ENCODE measurements at places on chromosomes 7 and 10. TPM values are rescaled to one million over a fixed set of nuclear protein-coding genes. Genes with fewer than 3 reads are reported as not detected.

DNA sequence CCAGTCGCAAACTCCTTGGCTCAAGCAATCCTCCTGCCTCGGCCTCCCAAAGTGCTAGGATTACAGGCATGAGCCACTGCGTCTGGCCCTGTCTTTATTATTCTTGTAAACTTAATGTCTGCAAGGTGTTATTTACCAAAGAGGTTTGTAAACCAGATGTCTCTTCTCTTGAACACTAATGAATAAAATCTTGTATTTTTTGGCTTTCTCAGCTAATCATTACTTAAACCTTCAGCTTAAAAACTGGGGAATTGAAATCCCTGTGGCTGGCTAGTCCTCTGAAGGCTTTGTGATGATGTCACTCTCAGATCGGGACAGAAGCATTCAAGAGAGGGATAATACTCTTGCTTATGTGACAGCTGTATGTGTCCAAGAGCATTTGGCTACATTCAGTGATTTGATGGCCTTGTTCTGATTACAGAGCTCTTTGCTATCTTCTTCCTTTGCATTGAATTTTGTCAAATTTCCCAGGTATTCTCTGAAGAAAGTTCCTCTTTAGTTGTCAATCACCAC is 130.3 kb downstream of the BICC1 start:
- no peak for DNase-seq

- no peak for DNase-seq
Observed at GRCh38 chr7:120843109-120843508, 14.8 kb downstream of the TSPAN12 start.

Gene TRIM74
- total RNA-seq: not detected

DNA sequence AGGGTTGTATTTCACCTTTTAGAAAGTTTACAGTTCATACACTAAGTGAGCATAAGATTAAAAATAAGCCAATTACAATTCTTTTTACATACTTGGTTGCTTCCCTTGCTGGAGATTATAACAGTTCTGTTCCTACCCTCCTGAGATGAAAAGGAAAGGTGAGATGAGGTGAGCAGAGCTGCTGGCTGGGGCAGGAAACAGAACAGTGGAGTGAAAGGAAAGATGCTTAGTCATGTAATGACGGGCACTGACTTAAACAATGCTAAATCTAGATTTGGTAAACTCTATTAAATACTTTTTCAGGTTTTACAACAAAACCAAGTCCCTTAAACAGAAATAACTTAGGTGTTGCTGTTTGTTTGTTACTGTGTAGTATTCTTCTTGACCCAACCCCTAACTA is 19.9 kb upstream of the ZEB1 start:
- DNase-seq: no peak

Gene TMEM273
- total RNA-seq: not detected

DNA sequence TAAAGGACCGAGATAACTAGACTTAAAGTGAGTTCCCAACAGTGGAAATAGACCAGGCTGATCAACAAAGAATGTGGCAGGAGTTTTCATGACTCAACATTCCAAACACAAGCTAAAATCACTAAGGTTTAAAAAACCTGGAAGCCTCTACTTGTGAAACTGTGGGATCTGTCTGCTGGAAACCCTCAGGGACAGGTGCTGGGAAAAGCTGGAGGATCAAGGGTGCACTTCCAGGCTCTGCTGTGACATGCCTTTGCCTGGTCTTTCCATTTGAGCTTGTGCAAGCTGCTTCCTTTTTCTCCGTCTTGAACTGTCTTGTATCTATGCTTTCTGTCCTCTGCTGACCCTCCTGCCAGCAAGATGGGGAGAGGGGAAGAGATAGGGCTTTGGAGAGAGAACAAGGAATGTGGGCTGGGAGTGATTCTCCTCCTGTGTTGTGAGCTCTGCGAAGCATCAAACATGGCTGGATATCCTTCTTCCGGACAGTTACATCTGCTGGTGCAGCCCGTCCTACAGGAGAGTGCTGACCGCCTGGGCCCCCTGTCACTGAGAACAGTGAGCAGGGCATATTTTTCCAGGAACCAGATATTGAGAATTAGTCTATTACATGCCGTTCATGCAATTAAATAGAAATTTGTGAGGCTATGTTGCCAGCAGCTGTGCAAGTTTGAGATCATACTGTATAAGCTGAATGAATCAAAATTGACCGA is 25.5 kb downstream of the ARHGAP22 start:
- DNase-seq: no peak

GRCh38 chr10:77355844-77356243 is 281.8 kb downstream of the KCNMA1 start:
- no peak for DNase-seq
